ENCODE measurements at places on chromosomes 12 and 14.

GRCh38 chr14:22870811-22871223 is 723 bp upstream of the LRP10 start:
- DNase-seq, result no peak

- DNase-seq, result no peak
Observed at GRCh38 chr12:65403188-65403587, 124.7 kb downstream of the MSRB3 start.

- no peak for DNase-seq
Observed at GRCh38 chr12:91877022-91877421, 268.6 kb downstream of the BTG1 start.

DNA sequence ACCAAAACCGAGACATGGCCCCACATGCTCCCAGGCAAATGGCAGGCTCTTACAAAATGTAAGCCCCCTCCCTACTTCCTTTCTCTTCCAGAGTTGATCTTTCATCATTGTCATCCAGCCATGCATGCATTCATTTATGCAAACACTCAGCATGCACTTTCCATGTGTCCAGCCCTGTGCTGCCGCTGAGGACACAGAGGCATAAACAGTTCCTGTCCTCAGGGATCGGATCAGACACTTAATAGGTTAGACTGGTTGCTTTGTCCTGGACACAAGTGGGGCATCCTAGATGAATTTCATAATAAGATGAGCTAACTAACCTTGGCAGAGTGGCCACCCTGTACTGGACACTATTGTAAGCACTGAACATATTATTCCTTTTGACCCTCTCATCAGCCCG is 23.1 kb downstream of the PRIMA1 start:
- DNase-seq, result no peak

- DNase-seq, result no peak
Observed at GRCh38 chr12:88553941-88554658, 26.2 kb downstream of the KITLG start.

- no peak for DNase-seq
Observed at GRCh38 chr14:70366911-70367310, 7.4 kb upstream of the COX16 start.
